ENCODE measurements at places on chromosomes 2 and 18.

DNA sequence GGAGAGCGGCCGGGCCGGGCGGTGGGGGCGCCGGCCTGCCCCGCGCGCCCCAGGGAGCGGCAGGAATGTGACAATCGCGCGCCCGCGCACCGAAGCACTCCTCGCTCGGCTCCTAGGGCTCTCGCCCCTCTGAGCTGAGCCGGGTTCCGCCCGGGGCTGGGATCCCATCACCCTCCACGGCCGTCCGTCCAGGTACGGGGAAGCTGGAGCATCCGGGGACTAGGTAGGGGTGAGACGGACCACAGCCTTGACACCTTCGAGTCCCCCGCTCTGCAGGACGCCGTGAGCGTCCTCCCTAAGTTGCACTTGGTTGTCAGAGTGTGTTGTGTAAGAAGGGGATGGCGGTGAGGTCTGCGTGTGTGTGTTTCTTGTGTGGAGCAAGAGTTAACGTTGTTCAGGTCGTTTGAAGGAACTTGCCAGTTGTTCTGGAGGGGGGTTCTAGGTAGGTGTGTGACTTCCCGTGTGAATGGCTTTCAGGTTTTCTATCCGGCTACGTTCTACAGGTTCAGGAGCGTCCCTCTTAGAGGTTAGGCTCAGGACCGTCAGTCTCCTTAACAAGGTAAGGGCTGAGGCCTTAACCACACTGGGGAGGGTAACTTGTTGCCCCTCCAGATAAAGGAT lies 393 bp downstream of the IL1R1 start:
- no peak for DNase-seq

- no peak for DNase-seq
Observed at GRCh38 chr18:69102959-69103358, 297.7 kb upstream of the DOK6 start.

- no peak for DNase-seq
Observed at GRCh38 chr2:138081225-138082073, 117.2 kb downstream of the HNMT start.

- DNase-seq = no peak
Observed at GRCh38 chr2:118190474-118190873, 102.2 kb downstream of the INSIG2 start.

DNA sequence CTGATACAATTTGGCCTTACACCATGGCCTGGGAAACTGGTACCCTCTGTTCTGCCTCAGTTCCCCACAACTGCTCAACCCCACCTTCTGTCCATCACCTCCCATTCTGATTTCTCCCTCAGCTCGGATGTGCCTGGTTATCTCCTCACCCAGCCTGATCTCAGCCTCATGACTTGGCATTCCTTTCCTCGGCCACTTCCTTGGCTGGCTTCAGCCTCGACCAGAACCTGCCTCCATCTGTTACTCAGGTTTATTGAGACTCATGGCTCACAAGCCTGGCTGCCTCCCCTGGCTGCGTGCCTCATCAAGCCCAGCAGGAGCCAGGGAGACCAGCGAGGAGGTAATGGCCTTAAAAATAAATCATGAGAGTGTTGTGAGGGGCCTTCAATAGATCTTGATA lies 356.2 kb upstream of the SPRED2 start:
- DNase-seq = no peak
